NCI-H2029 (cell line): ENCODE measurements at places on chromosomes 2 and 18.

- DNase-seq, result no peak
Measured at GRCh38 chr2:241195506-241196130, 7.1 kb downstream of the ANO7 start.

DNA sequence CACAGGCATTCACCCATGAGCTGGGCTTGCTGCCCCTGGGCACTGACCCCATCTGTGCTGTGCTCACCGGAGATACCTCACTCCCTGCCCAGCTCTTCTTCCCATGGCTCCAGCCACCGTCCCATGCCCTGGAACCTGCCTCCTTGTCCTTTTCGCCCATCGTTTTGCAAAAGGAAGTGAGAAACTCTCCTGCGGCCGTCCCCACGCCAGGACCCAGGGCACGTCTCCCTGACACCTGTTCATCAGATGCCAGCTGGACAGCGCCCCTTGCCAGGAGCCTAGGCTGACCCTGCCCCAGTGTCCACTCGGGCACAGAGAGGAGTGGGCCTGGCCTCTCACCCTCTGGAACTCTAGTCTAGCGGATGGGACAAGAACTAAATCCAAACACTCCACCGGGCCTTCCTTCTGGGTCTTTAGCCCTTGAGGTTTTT, 238.6 kb downstream of the SEPTIN10 start:
- DNase-seq, result no peak

DNA sequence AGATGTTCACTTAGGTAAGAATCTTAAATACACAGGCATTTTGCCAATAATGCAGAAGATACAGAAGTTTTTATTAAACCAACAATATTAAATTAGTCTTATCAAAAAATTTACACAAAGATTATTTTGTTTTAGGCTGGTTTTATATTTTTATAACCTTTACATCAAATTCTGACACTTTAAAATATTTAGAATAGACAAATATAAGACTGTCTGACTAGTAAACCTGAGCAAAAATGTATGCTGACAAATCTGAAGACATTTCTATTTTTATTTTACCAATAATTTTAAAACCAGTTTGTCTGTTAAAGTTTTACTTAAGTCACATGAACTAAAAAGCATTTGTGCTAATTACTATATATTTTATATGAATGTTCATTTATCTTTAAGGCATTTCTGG, 72.1 kb upstream of the ZNF236 start:
- DNase-seq, result no peak

GRCh38 chr2:24824966-24825882, 32.0 kb downstream of the CENPO start:
- DNase-seq, result no peak

DNA sequence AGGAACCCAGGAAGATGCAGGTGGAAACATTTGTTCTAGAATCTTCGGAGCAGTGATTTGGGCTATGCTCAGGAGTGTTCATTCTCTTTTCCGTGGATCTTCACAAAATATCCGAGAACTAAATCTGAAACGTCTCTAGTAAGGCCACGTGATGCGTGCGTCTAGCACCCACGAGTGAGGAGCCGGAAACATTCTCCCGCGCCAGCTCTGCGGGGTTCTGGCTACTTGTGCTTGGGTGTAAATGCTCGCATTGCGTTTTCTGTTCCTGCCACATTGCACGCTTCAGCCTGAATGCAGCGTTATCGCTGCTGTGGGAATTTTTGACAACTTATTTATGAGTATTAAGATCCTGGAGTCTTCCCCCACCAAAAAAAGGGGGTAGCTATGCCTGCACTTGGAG, 71.4 kb downstream of the KLHL29 start:
- DNase-seq, result no peak

DNA sequence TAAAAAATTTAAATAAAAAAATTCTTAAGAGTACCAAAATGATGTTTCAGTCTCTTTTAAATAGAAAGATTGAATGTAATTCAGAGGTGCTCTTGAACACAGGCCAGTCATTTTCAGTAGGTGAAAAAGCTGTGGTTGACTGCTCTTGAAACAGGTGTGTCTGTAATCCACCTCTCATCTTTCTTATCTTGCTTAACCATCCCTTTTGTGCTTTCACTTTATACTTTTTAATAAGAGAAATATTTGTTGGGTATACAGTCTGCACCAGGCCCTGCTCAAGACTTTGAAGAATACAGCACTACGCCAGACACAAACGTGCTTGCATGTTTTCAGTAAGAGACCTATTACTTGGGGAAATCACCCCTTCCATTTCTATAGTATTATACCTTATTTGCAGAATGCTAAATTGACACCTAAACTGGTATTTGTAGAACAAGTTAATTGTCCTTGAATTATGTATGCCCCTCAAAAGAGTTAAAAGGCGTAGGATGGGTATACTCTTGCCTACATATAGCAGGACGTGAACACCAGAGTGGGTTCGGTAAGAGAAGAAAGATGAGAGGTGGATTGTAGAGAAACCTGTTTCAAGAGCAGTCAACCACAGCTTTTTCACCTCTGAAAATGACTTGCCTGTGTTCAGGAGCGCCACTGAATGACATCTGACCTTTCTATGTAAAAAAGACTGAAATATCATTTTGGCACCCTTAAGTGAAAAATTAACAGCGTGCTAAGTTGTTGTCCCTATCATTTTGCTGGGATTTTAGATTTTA, 4.0 kb upstream of the RTN4 start:
- no peak for DNase-seq

DNA sequence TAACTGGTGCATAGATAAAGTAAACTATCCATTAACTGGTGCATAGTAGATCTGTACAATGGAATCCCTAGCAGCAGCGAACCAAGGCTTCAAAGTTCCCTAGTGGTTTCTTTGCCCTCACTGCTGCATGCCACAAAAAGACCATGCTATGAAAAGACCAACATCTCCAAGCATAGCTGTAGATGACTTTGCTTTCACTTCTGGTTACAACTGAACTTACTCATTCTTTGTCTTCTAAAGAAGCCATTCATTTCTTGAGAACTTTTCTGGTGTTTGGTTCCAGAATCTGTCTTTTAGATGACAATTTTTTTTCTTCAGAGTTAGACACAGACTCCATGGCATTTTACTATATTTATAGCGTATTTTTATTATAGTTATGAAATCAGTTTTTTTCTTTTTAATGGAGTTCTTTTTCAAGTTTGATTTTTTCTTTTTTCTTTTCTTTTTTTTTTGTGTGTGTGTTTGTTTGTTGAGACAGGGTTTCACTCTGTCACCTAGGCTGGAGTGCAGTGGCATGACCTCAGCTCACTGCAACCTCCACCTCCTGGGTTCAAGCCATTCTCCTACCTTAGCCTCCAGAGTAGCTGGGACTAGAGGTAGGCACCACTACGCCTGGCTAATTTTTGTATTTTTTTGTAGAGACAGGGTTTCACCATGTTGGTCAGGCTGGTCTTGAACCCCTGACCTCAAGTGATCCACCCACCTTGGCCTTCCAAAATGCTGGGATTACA, 63.6 kb downstream of the SLC35F5 start:
- DNase-seq, result no peak

DNA sequence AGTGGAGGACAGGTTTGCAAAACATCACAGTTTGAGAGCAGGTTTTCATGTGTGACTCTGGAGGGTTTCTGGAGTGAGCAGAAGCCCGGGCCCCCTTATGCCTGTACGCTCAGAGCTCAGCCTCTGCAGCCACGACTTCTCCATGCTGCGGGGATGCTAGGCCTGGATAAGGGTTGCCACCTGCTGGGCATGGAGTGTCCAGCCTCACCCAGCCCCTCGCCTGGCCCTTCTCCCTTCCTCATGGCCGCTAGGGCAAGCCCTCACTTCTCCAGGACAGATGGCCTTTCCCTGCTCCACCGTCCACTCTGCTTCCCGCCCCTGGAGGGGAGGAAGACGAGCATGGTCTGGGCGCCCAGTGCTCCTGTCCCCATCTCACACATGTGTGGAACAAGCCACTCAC, 318.7 kb downstream of the GBX2 start:
- DNase-seq, result no peak

GRCh38 chr18:22047485-22047884, 121.9 kb upstream of the GATA6 start:
- DNase-seq, result no peak

GRCh38 chr18:68991286-68991685, 193.4 kb downstream of the CCDC102B start:
- no peak for DNase-seq

DNA sequence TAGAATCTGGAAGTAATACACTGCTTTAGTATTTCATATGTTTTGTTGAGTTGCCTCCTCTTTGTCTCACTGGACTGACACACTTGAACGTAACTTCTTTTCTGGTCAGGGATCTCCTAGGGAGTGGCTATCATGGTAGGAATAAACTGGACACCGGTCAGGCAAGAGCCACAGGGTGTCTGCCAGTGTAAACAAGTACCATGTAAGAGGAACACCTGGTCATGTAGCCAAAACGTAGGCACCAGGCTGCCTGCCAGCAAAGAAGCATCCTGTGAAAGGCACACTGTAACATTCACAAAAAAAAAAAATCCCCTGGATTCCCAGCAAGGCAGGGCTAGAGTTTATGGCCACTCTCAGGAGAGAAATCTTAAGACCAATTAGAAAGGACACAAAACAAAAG, 372.8 kb upstream of the RND3 start:
- DNase-seq, result peak; percentile 72

GRCh38 chr2:229572507-229573271, 141.7 kb downstream of the DNER start:
- DNase-seq, result no peak

DNA sequence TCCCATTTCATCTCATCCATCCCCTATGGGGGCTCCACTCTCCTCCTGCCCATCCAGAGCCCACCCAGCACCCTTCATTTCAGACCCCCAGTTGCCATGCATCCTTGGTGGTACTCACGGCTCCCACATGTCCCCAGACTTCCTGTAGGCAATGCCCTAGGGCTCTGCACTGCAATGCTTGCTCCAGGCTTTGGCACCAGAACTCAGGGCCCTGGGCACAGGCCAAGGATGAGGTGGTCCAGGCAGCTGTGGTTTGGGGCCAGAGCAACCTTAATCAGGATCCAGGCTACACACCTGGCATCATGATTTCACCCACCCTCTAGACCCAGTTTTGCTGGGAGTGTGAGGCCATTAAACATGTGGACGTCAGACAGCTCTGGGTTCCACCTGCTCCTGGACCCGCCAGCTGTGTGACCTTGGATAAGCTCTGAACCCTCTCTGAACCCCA, 414 bp downstream of the SFTPB start:
- DNase-seq, result peak; percentile 76

- DNase-seq, result no peak
Measured at GRCh38 chr2:42045352-42045751, 2.5 kb upstream of the PKDCC start.

DNA sequence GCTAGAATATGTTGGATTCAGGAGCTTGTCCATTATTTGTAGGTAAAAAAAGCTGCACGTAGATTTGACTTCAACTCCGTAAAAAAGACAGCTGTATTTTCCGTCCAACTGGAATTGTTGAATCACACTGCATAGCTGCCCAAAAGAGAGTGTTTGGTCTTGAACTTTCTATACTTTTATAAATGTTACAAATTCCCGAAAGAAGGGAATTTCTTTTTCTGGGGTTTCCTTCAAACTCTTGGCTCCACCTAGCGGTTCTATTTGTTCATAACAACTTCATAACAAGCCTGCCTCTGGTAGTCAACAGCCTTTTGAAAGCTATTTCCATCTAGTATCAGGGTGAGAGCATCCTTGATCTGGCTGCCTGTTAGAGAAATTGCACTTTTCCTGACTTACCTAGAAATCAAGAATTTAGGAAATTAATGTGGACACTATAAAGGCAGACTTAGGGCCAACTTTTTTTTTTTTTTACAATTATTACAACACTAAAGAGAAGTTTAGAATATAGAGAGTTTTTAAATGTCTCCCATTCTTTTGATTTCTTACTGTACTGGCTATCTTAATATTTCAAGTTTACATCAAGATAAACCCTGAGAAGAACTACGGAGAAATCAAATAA, 48.1 kb downstream of the TMEM185B start:
- peak; percentile 34 for DNase-seq

DNA sequence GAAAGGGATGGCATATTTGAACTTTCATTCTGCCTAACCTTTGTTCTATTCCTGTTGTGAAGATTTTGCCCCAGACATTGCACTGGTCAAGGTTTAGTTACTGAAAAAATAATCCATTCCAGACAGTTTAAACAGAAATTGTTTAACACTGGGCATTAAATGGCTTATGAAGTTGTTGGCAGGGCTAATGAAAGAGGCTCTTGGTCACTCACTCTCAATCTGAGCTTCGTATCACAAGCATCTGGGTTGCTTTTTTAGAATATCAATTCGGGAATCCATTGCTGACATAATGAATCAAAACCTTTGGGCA, 8.0 kb upstream of the ACYP2 start:
- DNase-seq, result no peak

GRCh38 chr2:6973895-6974545, 56.8 kb downstream of the RNF144A start:
- no peak for DNase-seq

- DNase-seq, result no peak
Measured at GRCh38 chr2:11678306-11678960, 8.4 kb upstream of the NTSR2 start.

- DNase-seq, result no peak
Measured at GRCh38 chr18:79825913-79826312, 28.2 kb downstream of the KCNG2 start.

DNA sequence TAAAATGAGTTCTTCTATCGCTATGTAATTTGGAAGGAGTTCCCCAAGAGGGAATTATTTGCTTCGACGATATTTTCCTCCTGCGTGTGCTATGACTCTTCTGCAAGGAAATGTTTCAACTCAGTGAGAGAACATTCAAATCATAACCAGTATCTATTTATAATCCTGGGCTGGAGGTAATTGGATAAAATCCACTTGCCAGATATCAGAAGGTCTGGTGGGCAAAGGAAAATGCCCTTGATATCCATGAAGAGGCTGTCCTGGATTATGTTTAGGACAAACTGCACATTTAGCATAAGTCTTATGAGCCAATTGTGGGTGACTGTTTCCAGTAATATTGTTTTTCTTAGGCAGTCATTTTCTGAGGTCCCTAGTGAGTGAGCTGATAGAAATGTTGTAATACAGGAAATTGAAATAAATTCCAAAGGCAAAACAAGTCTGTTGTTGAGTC, 17.7 kb downstream of the RPIA start:
- DNase-seq, result no peak

GRCh38 chr2:77778917-77779316, 256.7 kb upstream of the LRRTM4 start:
- no peak for DNase-seq

DNA sequence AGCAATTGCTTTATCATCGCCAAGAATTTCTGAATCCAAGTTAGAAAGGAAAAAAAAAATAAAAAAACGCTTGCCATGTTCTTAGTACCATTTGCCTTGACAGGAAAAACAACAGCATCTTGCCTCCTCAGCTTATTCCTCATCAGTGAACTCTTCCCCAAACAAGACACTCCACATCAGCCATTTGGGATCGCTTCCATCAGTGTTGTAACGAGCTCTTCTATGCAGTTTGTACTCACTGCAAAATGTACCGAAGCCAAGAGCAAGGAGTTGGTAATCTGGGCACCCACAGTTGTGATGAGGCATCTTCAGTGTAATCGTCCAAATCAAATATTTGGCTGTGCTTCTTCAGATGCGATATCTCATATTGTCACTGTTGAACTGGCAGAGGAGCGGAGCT, 503.7 kb downstream of the TMEM182 start:
- DNase-seq, result no peak
